ENCODE measurements at places on chromosomes 7 and 10. TPM values are rescaled to one million over a fixed set of nuclear protein-coding genes. Genes with fewer than 3 reads are reported as not detected.

INMT gene
- 4.6 TPM for polyA plus RNA-seq

METTL27 gene
- polyA plus RNA-seq = 0.09 TPM

CDNF gene
- polyA plus RNA-seq = 19.3 TPM

TCERG1L gene
- not detected for polyA plus RNA-seq

LLCFC1 gene
- polyA plus RNA-seq = not detected

PRKAR1B gene
- polyA plus RNA-seq = 1.5 TPM

OR2A5 gene
- not detected for polyA plus RNA-seq

ASB10 gene
- polyA plus RNA-seq = 25.2 TPM

CALD1 gene
- polyA plus RNA-seq = 16.8 TPM

DCLRE1A gene
- polyA plus RNA-seq = 5.1 TPM

TSPAN33 gene
- 2.2 TPM for polyA plus RNA-seq

PAX2 gene
- polyA plus RNA-seq = not detected

FAM241B gene
- 3.2 TPM for polyA plus RNA-seq

LIPN gene
- polyA plus RNA-seq = not detected

OR9A2 gene
- polyA plus RNA-seq = not detected

PRLHR gene
- not detected for polyA plus RNA-seq

BICC1 gene
- polyA plus RNA-seq = 7.6 TPM

NUP42 gene
- polyA plus RNA-seq = 12.8 TPM

FAM20C gene
- polyA plus RNA-seq = 16.5 TPM

VSTM4 gene
- polyA plus RNA-seq = 1.8 TPM

ING3 gene
- polyA plus RNA-seq = 5.5 TPM

Measured in psoas muscle (tissue), 8 donors.